ENCODE measurements at places on chromosomes 11 and 22.

DNA sequence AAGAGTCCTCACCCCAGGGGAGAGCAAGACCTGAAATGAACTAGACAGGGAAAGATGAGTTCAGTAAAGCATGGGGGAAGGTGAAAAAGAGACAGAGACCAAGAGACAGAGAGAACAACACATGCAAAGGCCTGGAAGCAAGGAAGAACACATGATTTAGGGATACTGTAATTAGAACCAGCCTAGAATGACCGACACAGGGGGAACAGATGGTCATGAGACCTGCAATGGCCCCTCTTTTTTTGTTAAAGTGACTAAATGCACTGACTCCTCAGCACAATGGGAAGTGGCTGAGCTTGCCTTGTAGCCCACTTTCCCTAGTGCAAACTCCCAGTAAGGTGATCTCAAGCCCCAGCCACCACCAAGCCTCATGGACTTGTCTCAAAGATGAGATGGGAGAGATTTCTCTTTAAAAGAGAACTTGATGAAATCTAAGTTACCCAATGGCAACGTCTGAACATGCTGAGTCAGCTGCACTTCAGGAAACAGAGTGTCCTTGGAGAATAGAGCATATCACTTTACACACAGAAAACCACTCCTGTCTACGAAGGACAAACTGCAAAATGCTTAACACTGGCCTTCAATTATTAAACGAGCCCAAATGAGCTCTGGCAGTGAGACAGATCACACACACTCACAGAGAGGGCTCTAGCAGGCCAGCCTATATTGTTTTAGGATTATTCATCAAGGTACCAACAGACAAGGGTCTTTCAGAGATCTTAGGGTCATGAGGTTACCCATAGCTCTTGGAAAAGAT is 91.0 kb downstream of the SERGEF start:
- no peak for DNase-seq

- no peak for DNase-seq
These were observed 50.2 kb downstream of the EMSY start for GRCh38 chr11:76495019-76495418.

DNA sequence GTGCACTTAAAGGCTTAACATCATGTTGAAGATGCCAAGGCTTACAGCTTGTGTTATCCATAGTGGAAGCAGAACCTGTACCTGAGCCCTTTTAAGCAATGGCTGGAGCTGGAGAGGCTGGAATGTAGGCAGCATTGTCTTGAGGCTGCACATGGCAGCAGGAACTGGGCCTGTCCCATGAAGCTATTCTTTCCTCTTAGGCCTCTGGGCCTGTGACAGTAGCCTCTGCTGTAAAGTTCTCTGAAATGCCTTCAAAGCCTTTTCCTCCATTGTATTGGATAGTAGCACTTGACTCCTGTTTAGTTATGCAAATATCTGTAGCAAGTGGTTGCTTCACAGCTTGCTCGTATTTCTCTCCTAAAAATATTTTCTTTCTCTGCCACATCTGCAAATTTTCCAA is 127.4 kb upstream of the ANO5 start:
- DNase-seq: no peak

GRCh38 chr11:43718373-43718772 is 37.8 kb downstream of the HSD17B12 start:
- DNase-seq: no peak

GRCh38 chr11:97163631-97164191 is 773.9 kb downstream of the JRKL start:
- no peak for DNase-seq

- DNase-seq: no peak
These were observed 49.8 kb upstream of the GAB2 start for GRCh38 chr11:78467370-78467769.

DNA sequence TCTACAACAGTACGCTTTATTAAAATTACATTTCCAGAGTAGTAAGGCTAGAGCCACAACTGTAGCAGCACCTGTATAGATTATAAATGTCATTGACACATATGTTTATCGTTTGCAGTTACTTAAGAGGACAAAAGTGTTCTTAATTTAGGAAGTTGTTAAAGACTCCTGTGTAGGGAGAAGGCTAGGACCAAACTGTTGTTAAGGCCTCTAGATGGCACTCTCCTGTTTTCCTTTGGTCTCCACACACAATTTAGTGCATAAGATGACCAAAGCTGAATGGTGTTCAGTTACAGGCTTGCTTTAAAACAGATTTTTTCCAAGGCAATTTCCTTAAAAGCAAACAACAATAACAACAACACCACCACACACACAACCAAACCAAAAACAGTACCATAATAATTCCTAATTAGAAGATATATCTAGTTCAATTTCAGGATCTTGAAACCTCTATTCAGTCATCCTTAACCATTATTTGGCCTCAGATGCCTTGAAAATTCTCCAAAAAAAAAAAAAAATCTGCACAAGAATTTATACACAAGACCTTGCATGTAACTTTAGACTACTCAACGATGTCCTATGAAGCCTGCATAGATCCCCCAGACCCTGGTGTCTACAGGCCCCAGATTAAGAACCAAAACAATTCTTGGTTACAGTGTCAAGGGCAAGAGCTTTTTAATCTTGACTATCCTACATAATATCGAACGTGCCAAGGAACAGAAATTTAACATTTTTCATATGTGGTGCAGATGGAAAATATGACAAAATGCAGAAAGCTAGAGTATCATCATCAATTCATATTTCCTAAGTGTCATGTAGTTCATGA is 42.6 kb upstream of the APOA1 start:
- no peak for DNase-seq

DNA sequence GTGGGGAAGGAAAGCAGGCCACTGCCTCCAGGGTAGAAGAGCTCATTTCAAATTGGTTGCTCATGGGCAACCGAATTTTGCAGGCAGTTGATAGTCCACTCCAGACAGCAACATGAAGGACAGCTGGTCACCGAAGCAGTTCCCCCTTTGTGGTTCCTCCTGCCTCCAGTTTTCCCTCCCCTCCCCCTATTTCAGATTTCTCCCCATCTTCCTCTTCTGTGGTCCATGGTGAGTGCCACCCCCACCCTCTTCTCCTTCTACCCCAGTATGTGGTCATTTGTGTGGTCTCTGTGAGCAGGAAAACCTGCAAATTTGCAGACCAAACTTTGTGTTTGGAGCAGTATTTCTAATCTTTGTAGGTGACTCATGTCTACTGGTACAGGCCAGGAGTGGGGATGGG is 38.2 kb upstream of the PAK1 start:
- no peak for DNase-seq

DNA sequence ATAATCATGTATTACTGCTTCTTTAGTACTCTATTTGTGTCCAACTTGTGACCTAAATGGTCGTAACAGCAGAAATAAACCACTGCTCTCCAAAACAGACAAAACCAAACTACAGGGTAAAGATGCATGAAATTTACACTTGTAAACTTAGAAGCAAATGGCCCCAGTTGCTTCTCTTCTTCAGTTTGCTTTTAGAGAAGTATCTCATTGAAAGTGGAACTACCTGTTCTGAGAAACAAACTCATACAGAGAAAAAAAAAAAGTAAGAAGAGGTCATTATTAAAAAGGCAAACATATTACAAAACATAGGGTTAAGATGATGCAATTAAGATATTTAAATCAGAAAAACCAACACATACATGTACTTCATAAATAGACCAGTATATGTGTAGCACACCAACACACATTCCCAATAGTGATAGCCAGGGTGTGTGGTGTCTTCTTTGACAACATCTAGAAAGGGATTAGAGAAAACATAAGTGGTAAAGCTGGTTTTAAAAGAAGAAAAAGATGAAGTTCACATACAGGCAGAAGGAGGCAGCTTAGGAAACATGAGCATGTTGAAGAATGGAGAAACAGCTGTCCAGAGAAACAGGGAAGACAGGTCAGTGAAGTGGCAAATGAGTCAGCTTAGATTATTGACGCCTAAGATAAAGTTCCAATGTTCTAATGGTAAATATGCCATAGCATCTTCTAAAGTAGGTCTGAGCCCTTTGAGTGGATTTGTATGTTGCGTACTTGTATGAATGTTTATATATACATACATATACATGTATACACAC is 844.7 kb upstream of the CCDC90B start:
- DNase-seq: no peak

DNA sequence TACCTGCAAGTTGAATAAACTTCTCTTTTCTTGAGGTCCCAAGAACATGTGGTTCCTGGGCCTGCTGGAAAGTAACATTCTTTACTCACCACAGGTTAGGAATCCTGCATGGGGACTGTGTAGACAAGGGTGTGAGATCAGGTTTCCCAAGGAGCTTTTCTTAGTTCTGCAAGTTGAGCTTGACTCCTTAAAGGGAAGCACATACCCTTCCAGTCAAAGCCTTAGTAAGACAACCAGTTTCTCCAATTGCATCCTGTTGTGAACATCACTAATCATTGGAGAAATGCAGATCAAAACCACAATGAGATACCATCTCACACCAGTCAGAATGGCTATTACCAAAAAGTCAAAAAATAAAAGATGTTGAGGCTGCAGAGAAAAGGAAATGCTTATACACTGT is 48.3 kb upstream of the PAK1 start:
- DNase-seq: no peak

- no peak for DNase-seq
These were observed 263.6 kb downstream of the CTTN start for GRCh38 chr11:70661761-70662501.

- no peak for DNase-seq
These were observed 24.5 kb upstream of the RAB1B start for GRCh38 chr11:66243782-66244535.

- no peak for DNase-seq
These were observed 232.9 kb downstream of the BUD13 start for GRCh38 chr11:116539836-116540418.

GRCh38 chr11:2304506-2305139 is 2.8 kb downstream of the TSPAN32 start:
- no peak for DNase-seq

- DNase-seq: no peak
These were observed 54.0 kb downstream of the PLEKHA7 start for GRCh38 chr11:16960250-16960649.

GRCh38 chr11:69836401-69836800 is 17.2 kb upstream of the FGF3 start:
- DNase-seq: no peak

DNA sequence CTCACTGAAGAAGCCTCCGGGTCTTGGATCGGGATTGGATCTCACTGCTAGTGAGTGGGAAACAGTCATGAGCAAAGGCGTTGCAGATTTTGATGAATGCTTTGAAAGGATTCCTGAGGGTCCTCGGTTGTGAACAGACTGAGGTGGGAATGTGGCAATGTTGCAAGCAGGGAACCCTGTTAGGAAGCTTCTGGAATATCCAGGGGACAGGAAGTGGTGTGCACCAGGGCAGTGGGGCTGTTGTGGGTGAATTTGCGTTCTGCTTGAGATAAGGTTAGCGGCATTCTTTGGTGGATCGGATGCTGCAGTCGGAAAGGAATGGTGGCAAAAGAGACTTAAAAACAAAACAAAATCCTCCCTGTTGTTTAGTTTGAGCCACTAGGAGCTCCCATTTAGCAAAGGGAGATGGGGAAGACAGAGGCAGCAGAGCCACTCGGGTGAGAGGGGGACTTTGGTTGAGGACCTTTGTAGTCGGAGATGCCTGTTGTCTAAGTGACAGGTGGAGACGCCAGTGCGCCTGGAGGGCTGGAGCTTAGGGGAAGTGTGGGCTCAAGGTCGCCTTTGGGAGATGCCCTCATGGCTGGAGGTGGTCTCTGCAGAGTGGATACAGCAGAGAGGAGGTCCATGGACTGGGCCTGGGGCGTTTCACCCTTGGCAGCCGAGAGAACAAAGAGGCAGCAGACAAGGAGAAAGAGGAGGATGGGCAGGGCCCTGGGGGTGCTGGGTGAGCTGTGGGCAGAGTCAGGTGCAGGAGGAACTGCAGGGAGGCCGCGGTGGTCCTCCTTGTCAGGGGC is 37.6 kb downstream of the CSF2RB start:
- DNase-seq: no peak

DNA sequence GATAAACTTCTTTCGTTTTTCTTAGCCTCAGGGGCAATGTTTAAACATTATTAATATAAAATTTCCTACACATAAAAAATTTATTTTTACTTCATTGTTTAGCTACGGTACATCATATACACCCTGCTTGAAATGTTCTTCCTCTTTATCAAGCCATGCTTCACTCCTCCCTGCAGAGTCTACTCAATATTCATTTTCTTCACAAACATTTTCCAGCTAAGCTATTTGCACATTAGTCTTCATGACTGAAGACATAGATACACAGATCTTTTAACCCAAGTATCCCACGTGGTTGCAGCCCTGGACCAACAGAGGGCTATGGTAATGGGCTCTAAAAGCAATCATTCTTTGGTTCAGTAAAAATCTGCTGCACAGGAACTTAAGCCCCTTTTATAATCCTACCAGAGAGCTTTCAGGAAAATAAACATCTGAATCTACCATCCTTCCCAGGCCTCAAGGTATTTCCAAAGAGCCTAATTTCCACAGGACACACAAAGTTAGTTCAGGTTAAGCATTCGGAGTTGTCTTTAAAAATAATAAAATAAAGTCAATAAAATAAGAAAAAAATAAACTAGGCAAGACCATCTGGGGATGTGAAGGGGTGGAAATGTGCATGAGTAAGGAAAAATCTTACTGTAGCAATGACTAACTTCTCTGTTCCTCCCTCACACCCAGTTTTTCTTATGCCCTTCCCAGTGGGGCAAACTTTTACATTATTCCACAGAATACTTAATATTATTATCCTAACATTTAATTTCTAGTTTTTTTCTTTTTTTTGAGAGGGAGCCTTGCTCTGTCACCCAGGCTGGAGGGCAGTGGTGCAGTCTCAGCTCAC is 21.6 kb upstream of the OR6X1 start:
- DNase-seq: no peak

- no peak for DNase-seq
These were observed 186.1 kb upstream of the E2F8 start for GRCh38 chr11:19426756-19427403.

- no peak for DNase-seq
These were observed 752.7 kb downstream of the KCNA4 start for GRCh38 chr11:29263971-29264682.

DNA sequence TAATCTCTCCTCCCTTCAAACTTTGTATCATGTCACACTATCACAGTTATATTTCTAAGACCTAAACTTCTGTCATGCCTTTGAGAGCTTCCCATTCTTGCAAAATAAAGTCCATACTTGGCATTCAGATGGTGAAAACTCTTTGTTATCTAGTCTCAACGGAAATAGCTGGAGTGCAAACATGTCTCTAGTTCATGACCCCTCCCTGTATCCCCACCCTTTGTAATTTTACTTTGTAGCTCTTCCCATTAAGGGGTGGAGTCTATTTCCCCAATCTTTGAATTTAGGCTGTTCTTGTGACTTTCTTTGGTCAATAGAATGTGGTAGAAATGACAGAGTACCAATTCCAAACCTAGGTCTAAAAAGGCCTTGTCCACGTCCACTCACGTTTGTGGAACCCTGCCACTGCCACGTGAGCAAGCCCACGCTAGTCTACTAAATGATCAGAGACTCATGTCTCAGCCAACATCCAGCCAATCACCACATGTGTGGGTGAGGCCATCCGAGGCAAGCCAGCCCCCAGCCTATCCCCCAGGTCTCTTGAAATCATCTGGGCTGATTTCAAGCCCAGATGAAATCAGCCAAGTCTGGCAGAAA is 23.4 kb downstream of the SLN start:
- no peak for DNase-seq
